ENCODE measurements at places on chromosomes 7 and 10.

GRCh38 chr7:42876182-42877068 is 35.4 kb downstream of the C7orf25 start:
- peak; percentile 20 for DNase-seq

- DNase-seq = no peak
Measured at GRCh38 chr10:16854623-16855022, 37.4 kb upstream of the RSU1 start.

DNA sequence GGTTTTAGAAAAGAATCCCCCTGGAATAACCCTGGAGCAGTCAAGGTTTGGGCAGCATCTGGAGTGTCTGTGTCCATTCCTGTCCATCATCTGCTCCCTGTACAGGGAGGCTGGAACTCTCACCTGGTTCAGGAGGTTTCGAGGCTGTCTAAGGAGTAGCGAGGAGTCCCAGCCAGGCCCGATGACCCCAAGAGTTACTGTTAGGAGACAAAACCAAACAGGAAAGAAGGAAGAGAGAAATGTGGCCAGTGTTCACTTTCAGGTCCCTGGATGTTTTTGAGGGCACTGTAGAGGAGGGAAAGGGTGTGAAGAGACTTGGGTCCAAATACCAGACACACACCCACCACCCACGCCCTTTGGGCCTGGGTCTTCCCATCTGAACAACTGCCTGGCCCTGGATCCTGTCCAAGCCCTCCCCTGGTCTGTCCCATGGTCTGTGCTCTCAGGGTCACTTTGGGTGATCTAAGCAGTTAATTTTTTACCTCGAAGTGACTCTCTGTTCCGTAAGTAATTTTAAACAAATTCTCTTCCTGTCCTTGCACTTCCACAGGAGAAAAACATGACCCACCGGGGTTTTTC is 117.1 kb downstream of the ZMIZ1 start:
- DNase-seq = no peak

DNA sequence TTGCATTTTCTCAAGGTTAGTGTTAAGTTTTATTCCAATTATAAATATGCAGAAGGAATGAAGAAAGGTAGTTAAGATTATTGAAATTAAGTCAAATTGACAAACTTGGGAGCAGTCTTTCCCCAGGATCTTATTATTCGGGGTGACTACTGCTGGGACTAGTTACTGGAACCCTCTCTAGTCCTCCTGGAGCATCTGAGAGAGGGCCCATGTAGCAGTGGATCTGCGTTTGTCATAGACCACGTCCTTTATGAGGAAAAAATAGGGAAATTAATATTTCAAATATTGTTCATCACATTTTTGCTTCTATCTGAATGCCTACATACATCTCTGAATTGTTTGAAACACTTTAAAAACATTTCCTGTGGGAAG is 41.0 kb downstream of the CNPY1 start:
- DNase-seq = no peak

GRCh38 chr7:84202855-84203254 is 8.3 kb upstream of the SEMA3A start:
- DNase-seq = no peak

DNA sequence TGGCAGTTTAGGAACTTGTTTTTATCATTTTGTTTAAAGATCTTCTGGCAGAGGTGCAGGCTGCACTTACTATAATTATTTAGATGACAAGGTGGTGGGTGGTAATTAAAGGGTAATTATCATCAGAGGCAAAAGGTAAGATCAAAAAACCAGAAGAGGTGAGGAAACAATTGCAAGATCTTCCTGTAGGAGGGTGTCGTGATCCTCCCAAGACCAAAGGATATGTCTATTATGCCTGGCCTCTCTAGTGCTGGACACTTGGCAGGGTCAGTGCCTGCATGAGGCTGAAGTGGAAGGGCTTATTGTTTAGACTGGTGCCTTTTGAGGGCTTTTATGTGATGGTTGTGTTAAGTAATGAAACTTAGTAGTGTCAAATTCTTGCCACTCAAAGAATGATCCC is 1.8 kb upstream of the WAPL start:
- no peak for DNase-seq

GRCh38 chr7:77536017-77536412 is 1.1 kb upstream of the PTPN12 start:
- DNase-seq = no peak
